ENCODE measurements at places on chromosomes 6 and 20. TPM values are rescaled to one million over a fixed set of nuclear protein-coding genes. Genes with fewer than 3 reads are reported as not detected.
A peak's percentile ranks its signal among the peaks of the same experiment; 100 is the strongest.

DNA sequence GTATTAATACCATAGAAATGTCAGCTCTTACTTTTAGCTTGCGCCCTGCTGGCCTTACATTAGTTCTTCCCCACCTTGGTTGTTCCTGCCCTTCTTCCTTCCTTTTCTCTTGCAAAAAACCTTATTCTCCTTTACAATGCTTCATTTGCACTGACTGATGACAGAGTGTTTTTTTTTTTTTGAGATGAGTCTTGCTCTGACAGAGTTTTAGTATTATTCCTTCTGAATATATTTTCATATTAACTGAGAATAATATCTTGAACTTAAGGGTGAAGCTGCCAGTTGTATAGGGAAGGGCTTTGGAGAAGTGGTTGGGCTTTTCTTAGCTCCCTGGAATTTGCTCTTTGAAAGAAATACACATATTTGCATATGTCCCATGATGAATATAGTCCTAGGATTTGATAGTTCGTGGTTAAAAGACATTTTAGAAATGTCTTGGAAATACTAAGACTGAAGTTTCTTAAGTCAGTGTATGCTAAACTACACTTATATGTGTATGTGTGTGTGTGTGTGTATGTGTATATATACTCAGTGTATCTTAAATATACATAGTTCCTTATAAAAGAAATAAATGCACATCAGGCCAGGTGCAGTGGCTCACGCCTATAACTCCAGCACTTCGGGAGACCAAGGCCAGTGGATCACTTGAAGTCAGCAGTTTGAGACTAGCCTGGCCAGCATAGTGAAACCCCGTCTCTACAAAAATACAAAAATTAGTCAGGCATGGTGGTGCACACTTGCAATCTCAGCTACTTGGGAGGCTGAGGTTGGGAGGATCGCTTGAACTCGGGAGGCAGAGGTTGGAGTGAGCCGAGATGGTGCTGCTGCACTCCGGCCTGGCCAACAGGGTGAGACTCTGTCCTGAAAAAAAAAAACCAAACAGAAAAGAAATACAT lies 216.1 kb upstream of the MYLIP start:
- DNase-seq = no peak

DNA sequence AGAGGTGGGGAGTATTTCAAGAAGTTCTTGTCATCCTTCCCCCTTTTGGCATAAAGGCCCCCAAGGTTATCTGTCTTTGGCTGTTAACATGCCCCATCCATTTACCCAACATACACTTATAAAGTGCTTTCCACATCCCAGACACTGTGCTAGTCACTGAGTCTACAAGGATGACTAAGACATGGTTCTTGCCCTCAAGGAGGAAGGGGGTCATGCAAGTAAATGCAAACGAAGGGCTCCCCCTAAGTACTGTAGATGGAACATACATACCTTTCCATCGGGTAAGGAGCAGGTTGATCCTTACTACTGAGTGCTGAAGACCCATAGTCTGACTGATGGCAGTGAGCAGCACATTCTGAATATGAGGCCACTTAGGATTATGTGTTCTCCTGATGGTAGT lies 38.3 kb downstream of the HECA start:
- DNase-seq = peak; percentile 38

DNA sequence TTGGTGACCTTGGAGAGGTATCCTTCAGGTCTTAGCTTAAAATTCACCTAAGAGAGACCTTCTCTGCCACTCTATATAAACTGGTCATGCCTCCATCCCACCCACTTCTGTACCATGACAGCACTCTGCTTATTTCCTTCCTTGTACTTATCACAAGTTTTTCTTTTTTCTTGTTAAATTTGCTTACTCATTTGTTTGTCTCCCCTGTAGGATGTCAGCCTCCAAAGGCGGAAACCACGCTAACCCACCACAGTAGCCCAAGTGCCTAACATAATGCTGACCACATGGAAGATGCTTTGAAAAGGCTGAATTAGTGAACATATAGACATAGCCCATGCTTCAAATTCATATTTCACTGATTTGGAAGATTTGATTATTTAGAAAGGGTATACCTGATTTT lies 5.4 kb downstream of the BMP6 start:
- no peak for DNase-seq

DNA sequence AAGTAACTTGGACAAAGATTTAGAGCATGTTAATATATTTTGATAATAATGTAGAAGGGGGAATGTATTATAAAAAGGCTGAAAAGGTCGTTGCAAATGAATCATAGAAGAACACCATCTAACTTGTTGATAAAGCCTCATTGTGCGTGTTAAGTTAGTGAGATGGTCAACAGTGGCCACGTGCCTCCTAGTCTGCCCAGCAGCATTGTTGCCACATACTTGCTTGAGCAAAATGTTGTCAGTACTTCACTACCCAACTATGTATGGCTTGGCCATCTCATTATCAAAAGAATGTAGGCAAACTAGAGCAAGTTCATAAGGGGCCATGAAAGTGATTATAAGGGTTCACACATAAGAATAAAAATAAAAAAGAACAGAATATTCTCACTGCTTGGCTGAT lies 84.6 kb downstream of the PHACTR1 start:
- DNase-seq = peak; percentile 59

- peak; percentile 12 for DNase-seq
Measured at GRCh38 chr6:82588020-82588419, 224.4 kb downstream of the TPBG start.

- DNase-seq = no peak
Measured at GRCh38 chr20:32189123-32189410, 18.5 kb downstream of the PLAGL2 start.

- no peak for DNase-seq
Measured at GRCh38 chr6:133499662-133500061, 258.5 kb downstream of the EYA4 start.

The CRISP2 gene
- not detected for total RNA-seq

The DYNLT2 gene
- 0.76 TPM for total RNA-seq

The PAX1 gene
- total RNA-seq = not detected
